ENCODE measurements at places on chromosomes 5 and 9.

DNA sequence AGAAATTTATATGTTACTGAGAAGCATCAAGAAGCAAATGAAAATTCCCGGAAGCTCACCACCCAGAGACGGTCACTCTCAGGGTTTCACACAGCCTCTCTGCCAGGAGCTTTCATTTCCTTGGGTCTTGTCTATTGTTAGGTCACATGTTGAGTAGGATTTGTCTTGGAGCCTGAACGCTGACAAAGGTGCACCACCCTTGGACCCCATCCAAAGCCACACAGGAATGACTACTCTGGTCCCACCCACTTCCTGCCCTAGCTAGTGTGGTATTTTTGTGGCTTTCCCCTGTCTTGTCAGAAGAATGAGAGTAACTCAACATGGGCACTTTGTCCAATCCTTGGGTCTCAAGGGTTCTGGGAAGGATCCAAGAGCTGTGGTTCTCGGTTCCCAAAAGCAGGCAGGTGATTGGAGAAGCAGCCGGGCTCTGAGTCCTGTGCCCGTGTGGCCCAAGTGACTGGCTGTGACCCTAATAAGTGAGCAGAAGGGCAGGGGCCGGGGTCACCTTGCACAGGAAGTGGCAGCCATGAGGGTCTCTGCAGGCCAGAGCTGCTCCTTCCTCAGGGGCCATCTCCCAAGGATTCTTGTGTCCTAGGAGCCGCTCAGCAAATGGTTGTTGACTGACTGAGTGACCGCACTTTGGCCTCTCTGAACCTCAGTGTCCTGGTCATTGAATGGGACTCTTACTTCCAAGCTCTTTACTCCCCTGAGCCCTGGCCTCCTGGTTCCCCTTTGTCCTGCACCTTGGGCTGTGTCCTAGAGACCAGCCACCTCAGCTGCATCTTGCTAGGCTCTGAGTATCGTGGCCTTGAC is 6.9 kb downstream of the FGD3 start:
- peak; percentile 19 for DNase-seq

- no peak for DNase-seq
These were observed 606 bp downstream of the EEIG1 start for GRCh38 chr9:127980060-127980705.

DNA sequence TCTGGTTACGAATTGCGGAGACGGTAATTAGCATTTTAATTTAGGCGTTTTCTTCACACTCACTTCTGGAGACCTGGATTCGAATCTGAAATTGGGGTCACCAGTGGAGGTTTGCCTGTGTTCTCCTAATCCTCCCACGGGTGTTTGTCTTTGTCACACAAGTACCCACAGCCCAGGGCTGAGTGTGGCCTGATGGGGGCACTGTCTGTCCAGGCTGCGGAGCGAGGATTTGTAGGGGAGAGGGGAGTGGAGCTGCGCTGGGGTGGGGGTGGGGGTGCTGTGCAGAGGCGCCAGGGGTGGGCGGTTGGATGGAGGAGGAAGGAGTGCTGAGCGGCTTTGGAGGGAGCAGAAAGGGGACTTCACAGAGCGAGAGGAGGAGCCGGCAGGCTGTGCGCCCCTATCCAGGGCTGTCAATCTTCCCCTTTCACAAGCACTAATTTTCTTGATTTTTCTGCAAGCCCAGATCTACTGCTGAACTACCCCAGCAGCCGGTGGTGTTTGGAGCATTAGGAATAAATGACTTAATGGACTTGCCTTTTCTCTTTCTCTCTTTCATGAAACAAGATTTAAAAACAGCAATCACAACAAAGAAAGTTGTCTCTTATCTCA is 53.1 kb downstream of the TSPAN17 start:
- DNase-seq = no peak

- no peak for DNase-seq
These were observed 512.9 kb downstream of the EFNA5 start for GRCh38 chr5:107157809-107158208.

- DNase-seq = no peak
These were observed 547.3 kb downstream of the CDK5RAP2 start for GRCh38 chr9:120032639-120033038.

DNA sequence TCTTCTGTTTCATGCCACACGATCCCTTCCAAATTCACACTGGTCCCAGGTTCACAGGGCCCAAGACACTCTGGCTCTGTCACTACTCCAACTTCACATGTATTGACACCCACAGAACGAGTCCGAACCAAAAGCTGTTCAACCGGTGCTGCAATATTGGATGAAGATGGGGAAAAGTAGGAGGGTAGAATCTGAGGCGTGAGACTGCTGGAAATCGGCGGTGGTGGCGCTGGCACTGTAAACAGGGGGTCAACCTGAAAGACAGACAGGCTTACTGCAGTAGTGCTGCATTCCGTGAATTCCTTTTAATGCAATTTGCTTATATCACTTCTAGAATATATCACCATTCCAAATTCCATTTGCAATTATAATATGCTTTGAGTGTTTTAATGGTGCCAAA is 45.4 kb downstream of the ZNF608 start:
- DNase-seq = no peak

DNA sequence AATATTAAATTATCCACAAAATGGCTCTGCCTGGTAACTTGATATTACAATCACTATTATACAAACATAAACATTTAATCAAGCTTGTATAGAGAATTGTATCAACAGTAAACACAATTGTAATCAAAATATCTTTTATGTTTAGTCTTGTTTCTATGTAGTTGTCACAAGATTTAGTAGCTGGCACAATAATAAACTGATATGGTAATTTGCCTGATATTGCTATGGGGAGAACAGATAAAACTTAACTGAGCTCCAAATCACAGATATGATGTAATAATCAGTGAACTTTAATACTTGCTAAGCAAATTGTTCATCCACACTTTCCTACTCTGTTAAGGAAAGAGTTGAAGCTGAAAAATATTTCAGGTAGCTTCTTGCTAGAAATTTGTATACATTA is 189.8 kb downstream of the MPDZ start:
- DNase-seq = no peak

DNA sequence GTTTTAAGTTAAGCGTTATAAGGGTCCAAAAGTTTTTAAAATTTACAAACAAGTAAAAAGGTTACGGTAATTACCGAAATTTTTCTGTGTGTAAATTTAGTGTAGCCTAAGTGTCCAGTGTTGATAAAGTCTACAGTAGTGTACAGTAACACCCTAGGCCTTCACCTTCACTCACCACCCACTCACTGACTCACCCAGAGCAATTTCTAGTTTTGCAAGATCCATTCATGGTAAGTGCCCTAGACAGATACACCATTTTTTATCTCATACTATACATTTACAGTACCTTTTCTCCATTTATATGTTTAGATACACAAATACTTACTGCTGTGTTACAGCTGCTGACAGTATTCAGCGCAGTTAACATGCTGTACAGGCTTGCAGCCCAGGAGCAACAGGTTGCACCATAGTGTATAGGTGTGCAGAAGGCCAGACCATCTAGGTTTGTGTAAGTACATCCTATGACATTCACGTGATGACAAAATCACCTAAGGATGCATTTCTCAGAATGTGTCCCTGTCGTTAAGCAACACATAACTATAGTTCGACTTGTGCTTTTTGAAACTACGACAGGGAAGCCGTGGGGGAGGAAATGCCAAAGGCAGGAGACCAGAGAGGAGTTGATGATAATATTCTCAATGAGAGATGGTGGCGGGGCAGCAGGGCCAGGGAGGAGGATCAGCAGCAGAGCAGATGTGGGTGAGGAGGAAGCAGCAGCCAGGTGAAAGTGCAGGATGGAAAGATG is 48.6 kb downstream of the PSMB7 start:
- DNase-seq = no peak

GRCh38 chr5:18799482-18800128 is 1165.3 kb downstream of the TAF11L14 start:
- DNase-seq = no peak

- DNase-seq = no peak
These were observed 100.0 kb upstream of the IFNK start for GRCh38 chr9:27423915-27424710.

GRCh38 chr5:74099538-74100267 is 473.7 kb downstream of the ARHGEF28 start:
- DNase-seq = no peak

DNA sequence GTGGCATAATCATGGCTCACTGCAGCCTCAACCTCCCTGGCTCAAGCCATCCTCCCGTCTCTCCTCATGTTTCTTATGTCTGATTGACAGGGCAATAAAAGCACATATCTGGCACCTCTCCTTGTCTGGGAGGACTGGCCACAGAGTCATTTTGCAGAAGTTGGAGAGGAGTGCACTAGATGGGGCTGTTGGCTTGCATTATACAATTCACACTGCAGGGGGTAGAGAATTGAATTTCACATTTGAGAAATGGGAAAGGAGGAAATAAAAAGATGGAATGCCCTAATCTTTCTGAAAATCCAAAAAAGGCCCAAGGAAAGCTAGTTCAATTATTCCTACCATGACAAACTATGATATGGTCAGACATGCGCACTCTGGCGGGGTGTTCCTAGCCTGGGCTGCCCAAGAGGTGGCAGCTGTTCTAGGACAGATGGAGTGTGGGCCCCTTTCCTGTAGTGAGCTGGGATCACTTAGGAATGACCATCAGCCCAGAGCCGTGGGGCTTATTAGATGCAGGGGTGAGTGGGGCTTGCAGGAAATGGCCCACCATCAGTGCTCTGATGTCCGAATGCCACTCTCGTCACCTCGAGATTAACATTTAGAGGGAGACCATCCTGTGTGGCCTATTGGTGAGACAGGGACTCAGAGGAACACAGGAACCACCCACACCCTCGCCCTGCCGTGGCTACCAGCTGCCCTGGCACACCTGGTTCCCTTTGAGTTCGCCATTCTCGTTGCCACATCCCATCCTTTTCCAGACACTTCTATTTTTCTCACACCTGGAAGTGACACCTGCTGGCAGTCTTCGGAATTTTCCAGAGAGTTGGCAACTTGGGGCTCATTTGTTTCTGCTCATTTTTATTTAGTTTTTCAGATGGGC is 21.8 kb upstream of the ANKRD18A start:
- no peak for DNase-seq

DNA sequence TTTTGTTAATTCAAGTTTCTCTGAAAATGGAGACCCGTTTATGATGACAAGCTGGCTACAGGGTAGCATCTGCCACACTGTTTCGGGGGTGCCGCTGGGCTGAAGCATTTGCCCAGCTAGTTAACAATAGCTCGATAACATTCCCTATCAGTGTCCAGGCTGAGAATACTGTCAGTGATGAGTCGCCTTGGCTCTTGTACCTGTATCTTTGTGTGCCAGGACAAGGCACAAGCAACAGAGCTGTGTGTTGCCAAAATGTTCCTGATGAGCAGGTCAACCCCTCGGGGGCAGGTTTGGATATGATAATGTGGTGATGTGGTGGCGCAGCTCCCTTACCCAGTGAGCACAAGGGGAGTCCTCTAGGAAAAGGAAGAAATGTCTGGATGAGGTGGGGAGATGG is 7.0 kb downstream of the TGFBI start:
- DNase-seq = no peak

DNA sequence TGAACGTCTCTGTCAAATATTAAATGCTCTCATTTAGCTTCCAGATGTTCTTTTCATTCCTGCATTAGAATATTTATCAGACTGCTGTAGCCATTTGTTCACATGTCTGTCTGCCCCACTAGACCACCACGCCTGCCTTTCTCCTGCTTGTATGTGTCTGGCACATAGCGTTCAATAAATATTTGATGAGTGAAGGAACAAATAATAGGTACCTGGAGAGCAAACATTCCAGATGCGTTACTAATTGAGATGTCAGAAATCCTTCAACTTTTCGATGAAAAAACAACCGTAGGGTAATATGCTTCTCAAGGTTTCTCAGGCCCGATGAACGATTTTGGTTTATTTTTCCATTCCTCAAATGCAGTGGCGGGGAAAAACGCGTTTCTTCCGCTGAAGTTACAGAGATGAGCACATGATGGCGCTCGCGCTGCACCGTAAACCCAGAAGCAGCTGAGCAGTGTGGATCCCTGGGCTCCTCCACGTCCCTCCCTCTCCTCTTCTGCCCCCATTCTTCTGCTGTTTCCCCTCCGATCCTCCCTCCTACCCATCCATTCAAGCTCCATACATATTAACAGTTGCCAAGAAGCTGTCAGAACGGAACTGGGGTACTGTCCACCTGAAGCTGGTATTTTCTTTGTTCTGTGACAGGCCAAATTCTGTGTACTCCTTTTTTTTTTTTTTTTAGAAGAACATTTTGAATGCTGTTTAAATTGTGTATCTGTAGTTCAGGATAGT is 245.4 kb downstream of the MPDZ start:
- DNase-seq = no peak

DNA sequence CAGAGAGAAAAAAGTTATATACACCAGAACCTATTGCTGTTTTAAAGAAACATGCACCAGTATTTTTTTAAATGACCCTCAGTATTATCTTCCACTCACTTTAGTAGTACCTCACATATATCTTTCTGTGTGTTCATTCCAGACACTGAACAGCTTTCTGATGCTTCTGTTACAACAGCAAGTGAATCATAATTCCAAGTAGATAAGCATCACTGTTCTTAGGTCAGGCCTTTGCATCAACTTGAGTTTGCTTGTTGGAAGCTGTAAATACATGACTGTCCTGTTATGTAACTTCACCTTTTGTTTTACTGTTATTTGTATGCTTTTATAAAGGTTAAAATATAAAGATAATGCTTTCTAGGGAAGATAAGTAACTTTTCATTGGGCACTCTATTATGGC is 184.4 kb downstream of the ISL1 start:
- DNase-seq = no peak

GRCh38 chr5:180119031-180119902 is 47.7 kb upstream of the RNF130 start:
- no peak for DNase-seq

DNA sequence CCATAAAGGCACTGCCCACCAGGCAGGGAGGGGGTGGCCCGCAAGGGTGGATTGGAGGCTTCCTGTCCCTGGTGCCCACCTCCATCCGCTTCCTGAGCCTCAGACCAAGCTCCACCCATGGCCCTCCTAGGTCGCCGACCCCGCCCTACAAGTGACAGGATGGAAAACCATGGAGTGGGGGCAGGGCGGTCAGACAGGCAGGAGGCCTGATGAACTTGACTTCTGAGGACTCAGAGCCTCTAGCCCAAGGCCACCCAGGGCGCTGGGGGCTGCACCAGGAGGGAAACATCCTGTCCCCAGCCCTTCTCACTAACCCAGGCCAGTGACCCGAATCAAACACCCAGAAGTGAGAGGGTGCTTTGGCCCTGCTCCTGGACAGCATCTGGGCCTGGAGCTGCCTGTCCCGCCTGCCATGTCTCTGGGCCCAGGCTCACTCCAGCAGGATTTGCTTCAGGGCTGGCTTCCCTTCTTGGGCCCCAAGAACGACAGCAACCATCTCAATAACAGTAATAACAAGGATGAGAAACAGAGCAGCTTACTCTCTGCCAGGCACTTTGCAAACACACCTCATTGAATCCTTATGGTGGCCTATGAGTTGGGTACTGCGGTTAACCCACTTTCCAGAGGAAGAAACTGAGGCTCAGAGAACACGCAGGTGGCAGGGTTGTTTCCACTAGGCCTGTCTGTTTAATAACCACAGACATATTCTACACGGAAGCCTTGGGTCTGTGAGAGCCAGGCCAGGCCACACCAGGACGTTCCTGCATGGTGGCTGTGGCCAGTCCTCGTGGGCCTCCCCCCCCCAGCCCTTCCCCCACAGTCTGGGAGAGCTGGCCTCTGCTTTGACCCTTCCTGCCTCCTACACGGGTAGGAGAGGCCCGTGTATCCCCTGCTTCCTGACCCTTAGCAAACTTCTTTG is 4.4 kb upstream of the ST6GALNAC6 start:
- DNase-seq = no peak

GRCh38 chr5:5270958-5271785 is 131.0 kb downstream of the ADAMTS16 start:
- peak; percentile 84 for DNase-seq

GRCh38 chr9:14029806-14030374 is 284.1 kb downstream of the NFIB start:
- DNase-seq = no peak
